ENCODE measurements at places on chromosomes 11 and 22.
A peak's percentile ranks its signal among the peaks of the same experiment; 100 is the strongest.

DNA sequence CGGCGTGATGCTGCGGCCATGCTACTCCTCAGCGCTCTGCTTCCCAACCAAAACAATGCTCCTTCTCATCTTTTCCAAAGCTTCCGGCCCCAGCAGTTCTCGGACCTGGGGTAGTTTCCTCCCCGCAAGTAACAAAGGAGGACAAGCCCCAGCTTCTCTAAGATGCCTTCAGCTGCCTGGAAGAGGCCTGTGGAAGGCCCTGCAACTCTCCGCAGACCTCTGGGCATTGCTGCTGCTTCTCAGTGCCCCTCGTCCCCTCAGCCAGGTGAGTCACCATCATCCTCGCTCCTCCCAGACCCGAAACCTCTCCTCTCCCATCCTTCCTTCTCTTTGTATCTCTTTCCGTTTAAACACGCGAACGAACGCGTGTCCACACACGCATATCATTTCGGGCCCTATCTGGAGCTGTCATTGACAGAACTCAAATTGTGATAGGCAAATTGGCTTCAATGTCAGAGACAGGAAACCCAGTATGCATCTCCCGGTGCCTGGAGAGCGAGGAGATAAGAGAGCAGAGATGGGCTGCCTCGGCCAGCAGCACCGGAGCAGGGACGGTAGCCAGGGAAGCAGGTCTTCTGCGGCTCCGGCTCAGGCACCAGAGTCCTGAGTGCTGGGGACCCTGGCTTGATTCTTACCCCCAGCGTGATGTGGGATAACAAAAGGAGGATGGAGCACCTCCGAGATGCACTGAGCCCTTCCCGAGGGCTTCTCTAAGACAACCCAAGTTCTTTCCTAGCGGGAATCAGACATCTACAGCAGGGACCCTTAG, 22.0 kb upstream of the JAM3 start:
- no peak for DNase-seq

DNA sequence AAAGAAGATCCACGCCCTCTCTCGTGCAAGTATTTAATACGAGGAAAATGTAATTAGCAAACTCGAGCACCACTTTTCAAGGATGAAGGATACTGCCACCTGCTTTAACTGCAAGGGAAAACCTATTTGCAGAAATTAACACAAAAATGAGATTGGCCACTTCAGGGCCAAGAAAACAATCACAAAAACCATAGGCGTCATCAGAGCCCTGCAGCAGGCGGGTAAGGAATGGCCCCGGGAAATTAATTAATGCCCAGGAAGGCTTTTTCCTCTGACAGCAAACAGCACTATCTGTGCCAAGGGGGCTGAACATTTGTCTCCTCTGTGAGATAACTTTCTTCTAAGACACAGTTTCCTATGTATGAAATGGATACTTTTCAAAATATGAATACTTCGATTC, 255.7 kb downstream of the CTTN start:
- no peak for DNase-seq

GRCh38 chr22:30541961-30542810, 4.4 kb downstream of the SEC14L6 start:
- no peak for DNase-seq

- DNase-seq: no peak
These were observed 23.2 kb upstream of the NRGN start for GRCh38 chr11:124716591-124716990.

DNA sequence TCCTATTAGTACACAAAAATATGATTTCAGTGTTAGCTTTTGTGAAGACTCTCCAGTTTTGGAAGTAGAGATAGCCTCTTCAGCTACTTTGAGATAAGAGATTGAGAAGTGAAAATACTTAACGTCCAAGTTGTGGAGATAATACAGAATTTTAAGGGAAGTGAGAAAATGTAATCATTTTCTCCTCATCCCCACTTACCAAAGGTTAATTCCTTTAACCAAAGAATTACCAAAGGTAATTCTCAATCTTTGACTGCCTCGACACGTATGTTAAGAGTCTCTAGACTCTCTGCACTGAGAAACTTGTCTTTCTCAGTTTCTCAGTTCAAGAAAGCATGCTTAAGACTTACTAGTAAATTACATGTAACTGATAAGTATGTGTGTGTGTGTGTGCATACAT, 15.3 kb downstream of the C11orf54 start:
- DNase-seq: no peak

DNA sequence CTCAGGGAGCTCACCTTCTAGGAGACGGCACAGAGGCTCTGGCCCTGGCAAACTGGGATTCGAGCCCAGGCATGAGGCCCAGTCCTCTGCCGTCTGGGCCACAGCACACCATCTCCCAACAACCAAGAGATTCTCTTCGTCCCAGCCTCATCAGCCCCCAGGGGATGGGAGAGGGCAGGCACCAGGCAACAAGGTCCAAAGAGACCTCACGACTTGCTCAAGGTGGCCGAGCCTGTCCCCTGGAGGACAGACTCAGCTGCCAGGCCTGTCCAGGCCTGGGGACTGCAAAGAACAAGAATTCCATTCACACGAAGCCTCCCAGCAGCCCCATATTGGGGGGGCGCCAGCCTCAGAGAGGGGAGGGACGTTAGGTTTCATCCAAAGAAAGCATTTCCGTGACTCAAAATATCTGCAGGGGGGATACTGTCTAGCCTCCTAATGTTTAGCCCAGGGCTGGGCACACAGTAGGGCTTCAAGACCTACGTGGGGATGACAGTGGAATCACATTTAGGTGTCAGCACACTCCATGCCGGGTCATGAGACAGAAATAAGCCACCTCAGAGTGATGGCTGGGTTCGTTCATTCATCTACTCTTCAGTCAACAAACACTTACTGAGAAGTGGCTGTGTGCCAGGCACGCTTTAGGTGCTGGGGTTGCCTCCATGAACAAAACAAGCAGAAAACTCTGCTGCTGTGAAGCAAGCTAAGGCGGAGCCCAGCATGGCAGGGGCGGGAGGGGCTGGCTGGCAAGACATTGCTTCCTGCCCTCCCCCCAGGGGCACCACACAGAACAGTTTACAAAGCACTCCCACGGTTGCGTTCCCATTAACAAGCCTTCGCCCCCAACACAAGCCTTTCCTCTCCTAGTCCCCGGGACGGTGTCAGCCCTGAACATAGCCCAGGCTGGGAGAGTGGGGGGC, 1.2 kb downstream of the CARNS1 start:
- no peak for DNase-seq

GRCh38 chr22:19930551-19931486, 10.8 kb upstream of the COMT start:
- DNase-seq: no peak

GRCh38 chr11:126318574-126319373, 14.9 kb downstream of the DCPS start:
- DNase-seq: peak; percentile 44

GRCh38 chr11:9263840-9264315, 1.3 kb downstream of the DENND5A start:
- no peak for DNase-seq

DNA sequence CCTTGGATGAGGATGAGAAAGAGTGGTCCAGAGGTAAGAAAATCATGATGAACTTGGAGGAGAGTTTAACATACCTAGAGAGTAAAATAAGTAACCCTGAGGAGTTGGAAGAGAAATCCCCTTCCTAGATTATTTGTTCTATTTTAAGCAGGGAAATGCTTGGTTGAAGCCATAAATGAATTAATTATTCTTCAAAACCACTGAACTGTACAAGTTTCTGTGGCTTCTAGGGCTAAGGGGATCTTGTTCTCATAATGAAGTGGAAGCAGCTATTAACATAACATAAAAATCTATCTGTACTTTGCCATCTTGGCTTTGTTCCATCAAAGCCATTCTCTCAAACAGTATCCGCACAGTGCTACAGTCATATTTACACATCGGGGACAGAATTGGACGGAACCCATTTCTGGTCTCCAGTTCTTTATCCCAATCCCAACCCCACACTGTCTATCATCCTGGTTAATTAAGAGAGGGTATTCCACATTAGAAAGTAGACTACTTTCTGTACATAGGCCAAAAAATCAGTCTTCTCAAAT, 14.5 kb upstream of the ARHGAP42 start:
- no peak for DNase-seq

GRCh38 chr11:27642954-27643353, 57.3 kb downstream of the BDNF start:
- no peak for DNase-seq

DNA sequence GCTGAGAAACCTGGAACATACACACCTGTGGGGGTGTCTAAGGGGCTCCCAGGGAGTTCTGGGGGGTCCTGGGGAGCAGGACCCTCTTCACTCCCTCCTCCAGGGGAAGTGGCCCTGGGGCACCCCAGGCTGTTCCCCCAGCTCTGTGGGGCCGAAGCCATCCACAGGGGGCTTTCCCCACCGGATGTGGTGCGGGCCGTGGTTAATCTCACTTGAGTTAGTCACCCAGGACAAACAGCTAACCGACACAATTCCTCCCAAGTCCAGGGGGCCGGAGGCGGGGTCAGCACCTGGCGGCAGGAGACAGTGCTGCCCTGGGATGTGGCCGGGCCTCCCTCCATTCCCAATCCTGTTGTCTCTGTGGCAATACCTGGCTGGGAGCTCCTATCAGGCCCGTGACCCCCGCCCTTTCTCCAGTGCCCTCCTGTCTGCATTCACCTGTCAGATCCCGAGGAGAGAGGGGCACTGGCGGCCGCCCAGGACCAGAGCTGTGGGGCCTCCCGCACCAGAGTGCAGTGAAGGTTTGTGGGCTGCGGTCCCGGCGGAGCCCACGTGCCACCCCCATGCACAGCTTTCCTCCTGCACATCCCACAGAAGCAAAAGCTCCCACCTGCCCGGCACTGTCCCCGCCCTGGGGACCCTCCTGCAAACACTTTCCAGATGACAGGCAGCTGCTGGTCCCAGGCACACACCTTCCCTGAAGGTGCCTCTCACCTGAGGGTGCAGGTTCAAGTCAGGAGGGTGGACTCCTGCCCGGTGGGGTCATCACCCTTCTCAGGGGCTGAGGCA, 5.2 kb upstream of the MUC5AC start:
- DNase-seq: no peak

GRCh38 chr22:26398741-26399153, 30.3 kb upstream of the ASPHD2 start:
- DNase-seq: peak; percentile 63

DNA sequence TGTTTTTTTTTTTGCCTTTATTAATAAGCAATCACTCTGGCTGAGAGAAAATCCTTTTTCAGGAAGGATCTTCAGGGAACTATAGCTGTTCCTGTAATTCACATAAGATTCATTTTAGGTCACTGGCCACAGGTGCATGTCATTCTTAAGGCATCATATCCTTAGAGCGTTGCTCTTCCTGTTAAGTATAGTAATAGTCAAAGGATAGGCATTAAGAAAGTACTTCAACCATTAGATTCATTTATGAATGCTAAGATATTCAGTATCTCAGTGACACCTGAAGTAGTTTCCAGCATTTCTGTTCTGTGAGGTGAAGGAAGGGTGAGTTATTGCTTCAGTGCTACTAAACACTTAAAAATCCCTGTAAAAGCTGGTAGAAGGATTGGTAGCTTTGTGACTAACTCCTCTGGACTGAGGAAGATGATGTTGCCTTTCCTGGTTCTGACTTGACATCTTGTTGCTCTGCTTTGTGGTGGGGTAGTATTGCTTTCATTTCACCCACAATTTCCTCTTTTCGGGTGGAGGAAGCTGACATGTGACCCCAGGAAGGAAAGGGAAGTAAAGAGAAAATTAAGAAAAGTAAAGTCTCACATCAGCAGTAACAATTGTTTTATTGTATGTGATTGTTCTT, 34.7 kb downstream of the RNF169 start:
- DNase-seq: no peak

GRCh38 chr22:29457730-29458129, 19.3 kb downstream of the RFPL1 start:
- no peak for DNase-seq

GRCh38 chr22:30511109-30511508, 5.6 kb upstream of the SEC14L4 start:
- DNase-seq: no peak

DNA sequence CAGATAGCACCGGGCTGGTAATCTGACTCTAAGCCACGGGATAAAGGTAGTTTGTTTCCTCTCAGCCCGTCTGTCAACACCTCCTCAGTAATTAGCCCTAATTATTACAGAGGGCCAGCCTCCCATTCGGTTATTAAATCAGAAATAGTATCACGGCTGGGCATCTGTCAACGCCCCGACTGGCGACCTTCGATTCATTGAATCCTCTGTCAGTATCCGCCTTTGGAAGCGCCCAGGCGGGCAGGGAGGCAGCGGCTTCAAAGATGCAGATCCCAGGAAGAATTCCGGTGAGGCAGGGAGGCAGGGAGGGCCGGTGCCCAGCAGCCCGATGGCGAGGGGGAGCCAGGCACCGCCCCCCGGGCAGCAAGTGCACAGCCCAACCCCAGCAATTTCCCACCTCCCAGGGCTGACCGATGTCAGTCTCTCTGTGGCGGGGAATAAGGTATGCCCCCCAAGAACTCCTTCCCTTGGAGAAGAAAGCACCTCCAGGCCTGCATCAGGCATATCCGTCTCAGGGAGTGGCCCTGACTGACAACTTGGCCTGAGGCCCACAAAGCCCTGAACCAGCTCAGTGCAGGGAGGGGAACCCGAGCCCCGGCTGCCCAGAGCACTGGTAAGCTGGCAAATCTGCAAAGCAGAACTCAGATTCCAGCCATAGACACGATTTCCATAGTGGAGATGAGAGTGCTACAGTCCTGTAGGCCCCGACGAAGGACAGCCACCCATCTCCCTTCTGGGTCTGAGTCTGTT, 11.4 kb downstream of the GNB1L start:
- no peak for DNase-seq

DNA sequence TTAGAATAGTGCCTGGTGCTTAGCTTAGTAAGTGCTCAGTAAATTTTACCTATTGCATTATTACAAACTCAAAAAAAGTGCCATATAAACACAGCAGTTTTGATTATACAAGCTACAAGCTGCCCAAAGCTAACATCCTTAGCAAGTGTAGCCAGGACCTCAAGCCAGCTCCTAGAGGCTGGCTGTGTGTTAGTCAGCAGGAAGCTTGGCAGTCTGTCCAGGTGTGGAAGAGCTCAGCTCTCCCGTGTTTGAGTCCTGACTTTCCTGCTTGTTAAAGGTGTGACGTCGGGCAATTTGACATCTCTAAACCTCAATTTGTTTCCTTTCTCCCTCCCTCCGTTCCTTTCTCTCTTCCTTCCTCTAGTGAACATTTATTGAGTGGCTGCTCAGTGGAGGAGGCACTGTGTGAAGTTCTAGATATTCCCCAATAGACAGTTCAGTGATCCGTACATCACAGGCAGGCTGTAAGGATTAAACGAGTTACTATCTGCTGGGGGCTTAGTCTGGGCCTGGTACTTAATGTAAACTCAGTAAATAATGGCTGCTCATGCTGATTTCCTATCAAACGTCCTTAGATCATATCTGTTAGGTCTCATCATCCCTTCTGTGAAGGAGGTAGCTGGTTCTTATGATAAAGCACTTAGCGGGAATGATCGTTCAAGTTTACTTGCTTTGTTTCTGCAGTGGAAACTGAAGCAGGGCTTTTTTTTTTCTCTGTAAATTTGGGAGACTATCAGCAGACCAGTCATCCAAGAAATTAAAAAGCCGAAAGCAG, 68.7 kb downstream of the PRR5L start:
- no peak for DNase-seq
